ENCODE measurements at places on chromosomes 3 and 15.

DNA sequence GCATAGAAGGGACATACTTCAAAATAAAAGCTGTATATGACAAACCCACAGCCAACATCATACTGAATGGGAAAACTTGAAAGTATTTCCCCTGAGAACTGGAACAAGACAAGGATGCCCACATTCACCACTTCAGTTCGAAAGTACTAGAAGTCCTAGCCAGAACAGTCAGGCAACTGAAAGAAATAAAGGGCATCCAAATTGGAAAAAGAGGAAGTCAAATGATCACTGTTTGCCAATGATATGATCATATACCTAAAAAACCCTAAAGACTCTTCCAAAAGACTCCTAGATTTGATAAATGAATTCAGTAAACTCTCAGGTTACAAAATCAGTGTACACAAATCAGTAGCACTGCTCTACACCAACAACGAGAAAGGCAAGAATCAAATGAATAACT lies 40.7 kb downstream of the SLC49A4 start:
- DNase-seq: no peak

GRCh38 chr3:176950743-176951142 lies 246.5 kb downstream of the TBL1XR1 start:
- no peak for DNase-seq

- no peak for DNase-seq
Measured at GRCh38 chr15:65355173-65355987, 22.4 kb downstream of the IGDCC3 start.

GRCh38 chr3:117846238-117846637 lies 1136.7 kb downstream of the TUSC7 start:
- no peak for DNase-seq

DNA sequence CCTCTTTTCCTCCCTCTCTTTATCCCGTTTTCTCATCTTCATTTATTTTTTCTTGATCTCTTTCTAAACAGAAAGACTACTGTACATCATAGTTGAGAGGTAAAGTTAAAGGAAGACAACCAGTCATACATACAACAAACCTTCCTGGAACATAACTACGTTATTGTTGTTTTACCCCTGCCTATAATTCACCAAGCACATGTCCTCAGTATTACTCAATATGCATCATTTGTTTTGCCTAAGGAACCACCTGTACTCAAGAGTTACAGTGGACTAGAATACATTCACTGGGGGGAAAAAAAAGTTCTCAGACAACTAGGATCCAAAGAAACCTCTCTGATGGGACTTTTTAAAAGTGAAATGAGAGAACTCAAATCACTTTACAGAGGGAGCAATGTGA lies 344.7 kb upstream of the RBMS3 start:
- DNase-seq: no peak

DNA sequence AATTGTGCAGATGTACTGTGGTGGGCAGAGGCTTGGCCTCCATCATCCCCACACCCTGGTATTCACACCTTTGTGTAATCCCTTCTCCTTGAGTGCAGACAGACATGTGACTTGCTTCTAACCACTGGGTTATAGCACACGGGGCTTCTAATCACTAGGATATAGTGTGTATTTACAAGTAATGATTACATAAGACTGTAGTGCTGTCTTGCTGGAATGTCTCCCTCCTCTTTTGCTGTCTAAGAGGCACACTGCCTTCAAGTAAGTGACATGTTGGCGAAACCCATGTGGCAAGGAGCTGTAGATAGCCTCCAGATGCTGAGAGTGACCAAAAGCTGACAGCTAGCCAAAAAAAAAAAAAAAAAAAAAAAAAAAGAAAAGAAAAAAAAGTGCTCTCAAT lies 542.7 kb upstream of the MDFIC2 start:
- DNase-seq: no peak

DNA sequence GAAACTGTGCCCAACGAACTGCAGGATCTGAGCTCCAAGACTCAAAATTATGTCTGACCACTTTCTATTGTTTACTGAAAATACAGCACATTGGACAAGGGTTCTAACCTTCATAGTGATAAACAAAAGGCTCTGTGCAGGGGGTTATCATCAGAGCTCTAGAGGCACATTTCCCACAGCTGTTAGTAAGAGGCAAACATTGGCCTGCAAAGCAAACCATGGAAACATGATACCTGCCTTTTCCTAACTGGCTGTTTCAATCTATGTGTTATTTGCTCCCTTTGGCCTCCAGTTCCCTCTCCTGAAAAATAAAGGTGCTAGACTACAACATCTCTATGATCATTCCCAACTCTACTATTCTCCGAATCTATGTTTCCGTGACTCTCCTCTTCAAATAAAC lies 159.7 kb upstream of the ARHGEF26 start:
- DNase-seq: no peak

GRCh38 chr3:153291059-153291685 lies 129.1 kb downstream of the RAP2B start:
- DNase-seq: no peak

DNA sequence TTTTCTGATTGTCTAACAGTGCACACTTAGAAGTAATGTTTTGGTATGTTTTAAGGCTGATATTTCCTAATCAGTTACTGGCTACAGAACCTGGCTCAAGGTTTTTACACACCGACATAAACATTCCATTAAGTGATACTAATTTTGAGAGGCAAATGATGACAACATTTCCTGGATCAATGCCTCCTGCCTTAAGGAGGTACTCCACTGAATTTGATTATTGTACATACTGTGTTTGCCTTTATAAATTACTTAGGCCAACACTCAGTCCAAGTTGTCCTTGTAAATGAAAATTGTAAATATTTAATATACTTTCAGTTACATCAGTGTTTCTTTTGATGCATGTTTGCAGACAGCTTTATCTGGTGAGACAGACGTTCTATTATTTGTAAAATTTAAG lies 24.2 kb upstream of the LXN start:
- DNase-seq: no peak
